ENCODE measurements at places on chromosomes 12 and 14. TPM values are rescaled to one million over a fixed set of nuclear protein-coding genes. Genes with fewer than 3 reads are reported as not detected.

- peak; percentile 80 for DNase-seq
Measured at GRCh38 chr12:64088431-64089349, 133.4 kb downstream of the KICS2 start.

GRCh38 chr12:95766356-95767019 lies 24.1 kb downstream of the NTN4 start:
- DNase-seq: no peak

- DNase-seq: no peak
Measured at GRCh38 chr12:94637390-94638113, 12.8 kb downstream of the TMCC3 start.

- no peak for DNase-seq
Measured at GRCh38 chr14:24280797-24281460, 9.5 kb upstream of the RABGGTA start.

DNA sequence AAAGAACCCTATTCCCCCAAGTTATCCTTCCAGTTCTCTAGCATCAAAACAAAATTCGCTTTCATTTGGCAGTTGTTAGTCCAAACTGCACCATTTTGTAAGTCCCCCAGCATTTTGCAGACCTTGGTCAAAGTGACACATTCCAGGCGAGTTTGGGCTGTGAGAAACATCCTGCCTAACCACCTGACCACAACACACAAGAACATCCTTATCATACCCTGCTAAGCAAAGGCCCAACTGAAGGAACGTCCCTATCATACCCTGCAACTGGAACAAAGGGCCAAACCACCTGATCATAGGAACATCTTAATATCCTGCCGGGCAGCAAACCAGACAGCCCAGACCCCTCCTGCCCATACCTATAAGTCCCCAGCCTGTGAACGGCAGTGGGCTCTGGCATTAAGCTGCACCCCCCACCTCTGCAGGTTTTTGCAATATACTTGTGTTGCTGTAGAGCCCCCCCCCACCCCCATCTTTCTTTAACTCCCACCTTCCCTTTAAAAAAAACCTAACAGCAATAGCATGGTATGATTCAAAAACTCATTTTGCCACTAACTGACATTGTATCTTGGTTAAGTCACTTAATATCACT lies 2.7 kb downstream of the PCNX4 start:
- DNase-seq: peak; percentile 90

GRCh38 chr12:25377469-25378177 lies 126.9 kb upstream of the KRAS start:
- DNase-seq: peak; percentile 46

GRCh38 chr12:69621551-69621950 lies 10.8 kb upstream of the LRRC10 start:
- no peak for DNase-seq

GRCh38 chr12:99271071-99271470 lies 376.5 kb upstream of the GARIN6 start:
- DNase-seq: no peak

GRCh38 chr14:61025251-61026223 lies 44.5 kb downstream of the SLC38A6 start:
- peak; percentile 72 for DNase-seq

GRCh38 chr12:120887253-120888043 lies 16.7 kb downstream of the SPPL3 start:
- DNase-seq: no peak

GRCh38 chr14:93716002-93716745 lies 72.1 kb downstream of the PRIMA1 start:
- peak; percentile 43 for DNase-seq

DNA sequence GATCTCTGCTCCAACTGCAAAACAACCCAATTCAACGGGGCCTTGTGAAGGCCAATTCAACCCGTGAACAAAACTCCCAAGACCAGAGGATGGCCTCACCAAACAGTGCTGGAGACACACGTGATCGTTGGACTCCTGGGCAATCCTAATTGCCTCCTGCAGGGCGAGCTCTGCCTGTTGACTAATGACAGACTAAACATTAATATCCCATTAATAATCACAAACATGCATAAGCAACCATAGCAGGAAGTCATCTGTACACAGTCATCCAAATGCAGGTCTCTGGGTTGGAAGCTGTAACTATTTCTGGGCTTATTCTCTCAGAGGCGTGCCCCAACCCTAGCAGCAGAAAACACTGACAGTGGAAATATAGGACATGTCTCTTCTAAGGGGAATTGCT lies 21.0 kb downstream of the ANAPC5 start:
- DNase-seq: no peak

- peak; percentile 90 for DNase-seq
Measured at GRCh38 chr12:57754411-57755193, at the start of gene MARCHF9. Gene MARCHF9 (plus strand): TSS chr12:57755103. CDS start chr12:57755529, 426 bp downstream.

- DNase-seq: no peak
Measured at GRCh38 chr14:54797986-54798385, 104.6 kb downstream of the GCH1 start.

- no peak for DNase-seq
Measured at GRCh38 chr12:5586201-5586600, 154.3 kb downstream of the NTF3 start.

DNA sequence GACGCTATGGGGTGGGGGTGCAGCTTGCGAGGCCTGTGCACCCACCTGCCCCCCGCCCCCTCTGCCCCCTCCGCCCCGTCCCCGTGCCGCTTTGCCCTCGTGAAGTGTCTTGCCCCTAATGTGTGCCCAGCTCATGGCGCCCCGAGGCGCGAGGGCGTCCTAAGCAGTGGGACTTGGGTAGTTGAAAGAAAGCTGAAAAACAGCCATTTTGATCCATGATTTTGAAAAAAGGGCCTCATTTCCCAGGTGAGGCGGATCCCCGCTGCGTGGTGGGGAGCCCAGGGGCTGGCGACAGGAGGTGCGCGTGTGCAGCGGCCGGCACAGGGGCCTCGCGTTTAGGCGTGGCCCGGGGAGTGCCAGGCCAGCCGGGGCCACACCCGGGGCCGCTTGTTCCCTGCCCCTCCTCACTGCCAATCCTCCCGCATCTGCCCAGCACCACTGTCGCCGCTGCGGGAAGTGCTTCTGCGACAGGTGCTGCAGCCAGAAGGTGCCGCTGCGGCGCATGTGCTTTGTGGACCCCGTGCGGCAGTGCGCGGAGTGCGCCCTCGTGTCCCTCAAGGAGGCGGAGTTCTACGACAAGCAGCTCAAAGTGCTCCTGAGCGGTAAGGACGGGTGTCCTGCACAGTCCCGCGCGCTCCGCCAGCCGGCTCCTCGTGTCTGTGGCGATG lies 11.8 kb downstream of the ZFYVE21 start:
- no peak for DNase-seq

DNA sequence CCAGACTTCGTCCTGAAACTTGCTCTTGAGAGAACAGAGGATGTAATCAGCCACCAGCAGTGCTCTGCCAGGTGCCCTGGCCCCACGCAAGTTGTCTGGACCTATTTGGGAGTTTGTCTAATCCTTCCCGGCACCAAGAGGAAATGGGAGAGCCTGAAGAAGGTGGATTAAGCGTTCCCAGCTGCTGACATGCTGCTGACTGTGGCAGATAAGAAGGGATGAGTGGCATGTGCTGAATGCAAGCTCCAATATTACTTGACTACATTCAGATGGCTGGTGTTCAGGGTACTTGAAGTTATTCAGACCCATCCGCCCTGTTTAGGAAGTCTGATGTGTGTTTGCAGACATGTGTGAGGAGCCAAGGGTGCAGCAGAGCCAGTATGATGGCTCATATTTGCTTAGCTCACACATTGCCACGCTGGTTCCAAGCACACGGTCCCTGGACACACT lies 440.6 kb upstream of the CCDC196 start:
- peak; percentile 68 for DNase-seq

DNA sequence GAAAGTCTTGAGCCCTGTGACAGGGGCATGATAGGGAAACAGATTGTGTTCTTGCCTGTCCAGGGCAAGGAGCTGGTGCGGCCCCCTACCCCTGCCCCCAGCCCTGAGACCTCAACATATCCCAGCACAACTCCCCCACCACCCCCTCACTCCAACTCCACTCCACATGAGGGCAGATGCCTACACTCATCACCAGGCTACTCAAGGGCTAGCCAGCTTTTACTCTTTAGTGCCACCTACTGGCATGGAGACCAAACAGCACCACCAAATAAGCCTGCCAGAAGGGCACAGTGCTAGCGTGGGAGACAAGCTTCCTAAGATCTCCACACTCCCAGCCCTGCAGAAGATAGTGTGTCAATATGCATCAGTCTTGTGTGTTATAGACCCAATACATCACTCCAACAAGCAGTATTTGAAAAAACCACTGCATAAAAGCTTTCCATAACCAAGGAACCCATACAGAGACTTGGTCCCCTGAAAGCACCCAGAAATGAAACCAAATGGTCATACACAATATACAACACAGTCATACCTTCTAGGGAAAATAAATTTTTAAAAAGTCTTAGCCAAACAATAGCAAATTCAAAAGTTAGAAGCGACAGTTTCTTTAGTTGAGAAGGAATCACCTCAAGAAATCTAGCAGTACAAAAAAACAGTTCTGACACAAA lies 154.4 kb downstream of the KCNK10 start:
- DNase-seq: peak; percentile 83

Gene BRF1
- total RNA-seq: 44.5 TPM

Gene GALNT16
- total RNA-seq: 6.8 TPM

Gene CLEC4C
- total RNA-seq: not detected

Gene CACNA1C
- total RNA-seq: 1.4 TPM

Gene OR6C65
- total RNA-seq: not detected

Gene STON2
- 17.6 TPM for total RNA-seq

Gene TBC1D30
- 1.9 TPM for total RNA-seq

Gene ESYT1
- 97.0 TPM for total RNA-seq

Gene KCNC2
- not detected for total RNA-seq

Gene AGAP2
- total RNA-seq: 0.44 TPM

Gene TMCC3
- total RNA-seq: 4.2 TPM

Data from endodermal cell (in vitro differentiated cells).